Renal cortical epithelial cell (primary cell): ENCODE measurements at places on chromosomes 6 and 20. TPM values are rescaled to one million over a fixed set of nuclear protein-coding genes. Genes with fewer than 3 reads are reported as not detected.

OXT gene
- total RNA-seq: not detected in 2 replicates

ZBTB12 gene
- 0.69 and 5.9 TPM in 2 replicates for total RNA-seq

GRCh38 chr6:150417899-150418826, 49.4 kb downstream of the IYD start:
- DNase-seq: peak; percentile 91

- no peak for DNase-seq
These were observed 199.0 kb downstream of the SOD2 start for GRCh38 chr6:159493898-159494585.

MEP1A gene
- not detected in 2 replicates for total RNA-seq

DNA sequence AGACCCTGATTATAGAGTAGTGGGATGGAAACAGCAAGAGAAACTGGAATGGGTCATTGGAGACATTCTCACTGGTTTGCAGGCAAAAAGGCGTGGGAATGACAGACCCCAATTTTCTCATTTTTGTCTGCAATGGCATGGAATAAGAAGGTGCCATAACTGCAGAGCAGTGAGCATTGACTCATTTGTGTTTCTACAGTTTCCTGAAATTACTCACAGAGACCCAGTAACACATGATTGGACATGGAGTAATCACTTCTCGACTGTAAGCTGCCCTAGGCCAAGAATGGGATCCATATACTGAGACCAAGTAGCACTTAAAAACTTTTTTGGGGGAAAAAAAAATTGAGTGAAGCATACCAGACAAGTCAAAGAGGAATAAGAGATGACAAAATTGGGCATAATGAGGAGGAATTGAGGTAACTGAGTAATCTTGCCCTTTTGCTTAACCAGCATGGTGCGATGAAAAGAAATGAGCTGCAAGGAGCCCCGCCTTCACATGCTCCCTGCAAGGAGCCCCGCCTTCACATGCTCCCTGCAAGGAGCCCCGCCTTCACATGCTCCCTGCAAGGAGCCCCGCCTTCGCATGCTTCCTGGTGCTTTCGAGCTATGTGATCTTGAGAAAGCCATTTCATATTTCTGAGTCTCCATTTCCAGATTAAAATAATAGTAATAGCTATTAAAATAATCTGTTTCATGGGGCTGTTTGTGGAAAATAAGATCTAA, 44.1 kb downstream of the NHSL1 start:
- peak; percentile 84 for DNase-seq

TCF19 gene
- total RNA-seq: 2.2 and 10.8 TPM in 2 replicates

SEL1L2 gene
- total RNA-seq: not detected in 2 replicates

GRCh38 chr6:126821706-126822105, 296.8 kb upstream of the RSPO3 start:
- DNase-seq: no peak

DNA sequence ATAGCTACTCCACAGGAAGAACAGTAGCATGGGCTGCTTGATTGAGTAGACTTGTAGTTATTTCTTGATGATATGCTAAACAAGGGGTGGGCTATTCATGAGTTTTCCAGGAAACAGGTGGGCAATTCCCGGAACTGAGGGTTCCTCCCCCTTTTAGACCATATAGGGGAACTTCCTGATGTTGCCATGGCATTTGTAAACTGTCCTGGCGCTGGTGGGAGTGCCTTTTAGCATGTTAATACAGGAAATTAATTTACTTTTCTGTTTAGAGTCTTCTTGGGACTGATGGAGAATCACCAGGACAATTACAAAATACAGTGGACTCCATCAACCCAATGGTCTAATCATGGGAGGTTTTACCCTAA, 22.7 kb downstream of the CYP24A1 start:
- DNase-seq: no peak

DNA sequence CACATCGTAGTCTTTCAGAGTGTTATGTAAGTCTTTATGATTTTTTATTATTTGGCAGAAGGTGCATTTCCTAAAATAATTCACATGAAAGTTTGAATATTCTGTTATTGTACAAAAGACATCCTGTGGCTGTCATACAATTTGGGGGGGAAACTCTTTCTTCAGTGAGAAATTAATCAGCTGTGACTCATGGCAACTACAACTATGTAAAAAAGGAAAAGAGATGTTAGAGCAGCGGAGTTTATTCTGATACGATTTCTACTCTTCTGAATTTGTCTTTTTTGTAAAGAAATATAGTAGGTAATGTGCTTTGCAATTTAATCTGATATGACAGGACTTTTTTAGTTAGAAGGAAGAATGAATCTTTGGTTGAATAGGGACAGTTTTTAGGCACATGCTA, 14.2 kb downstream of the COL19A1 start:
- no peak for DNase-seq

- DNase-seq: no peak
These were observed 18.8 kb downstream of the KCTD20 start for GRCh38 chr6:36461646-36462045.

- DNase-seq: no peak
These were observed 223.2 kb upstream of the GMDS start for GRCh38 chr6:2468601-2468955.

ABHD16B gene
- total RNA-seq: not detected in 2 replicates

DNA sequence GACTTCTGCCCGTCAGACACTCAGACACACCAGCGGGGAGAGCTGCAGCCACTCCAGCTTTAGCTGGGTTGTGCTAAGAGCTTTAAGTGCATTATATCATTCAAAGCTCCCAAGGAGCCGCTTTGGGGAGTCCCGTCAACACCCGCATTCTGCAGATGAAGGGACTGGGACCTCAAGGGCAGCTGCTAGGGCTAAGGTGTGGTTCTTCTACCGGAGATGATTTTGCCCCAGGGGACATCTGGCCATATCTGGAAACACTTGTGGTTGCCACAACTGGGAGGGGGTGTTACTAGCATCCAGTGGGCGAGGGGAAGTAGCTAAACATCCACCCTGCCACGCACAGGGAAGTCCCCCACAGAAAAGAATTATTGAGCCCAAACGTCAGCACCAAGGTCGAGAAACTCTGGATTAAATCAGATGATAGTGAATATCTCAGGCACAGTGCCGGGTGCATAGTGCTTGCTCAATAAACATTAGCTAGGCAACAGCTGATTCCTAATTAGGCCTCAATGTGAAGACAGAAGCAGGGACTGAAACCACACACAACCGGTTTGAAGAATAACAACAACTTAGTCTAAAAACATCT, 29.6 kb downstream of the PMEPA1 start:
- DNase-seq: peak; percentile 76

CLDN20 gene
- not detected in 2 replicates for total RNA-seq
